Right lobe of liver (tissue), 6 donors: ENCODE measurements at places on chromosomes 3 and 15.

GRCh38 chr15:72991026-72991425 is 61.2 kb upstream of the NEO1 start:
- DNase-seq = no peak

GRCh38 chr15:48066456-48066855 is 54.3 kb upstream of the SLC24A5 start:
- DNase-seq = no peak

- no peak for DNase-seq
These were observed 19.7 kb downstream of the FAN1 start for GRCh38 chr15:30923429-30923828.

GRCh38 chr3:57729334-57730045 is 26.6 kb upstream of the SLMAP start:
- DNase-seq = no peak

DNA sequence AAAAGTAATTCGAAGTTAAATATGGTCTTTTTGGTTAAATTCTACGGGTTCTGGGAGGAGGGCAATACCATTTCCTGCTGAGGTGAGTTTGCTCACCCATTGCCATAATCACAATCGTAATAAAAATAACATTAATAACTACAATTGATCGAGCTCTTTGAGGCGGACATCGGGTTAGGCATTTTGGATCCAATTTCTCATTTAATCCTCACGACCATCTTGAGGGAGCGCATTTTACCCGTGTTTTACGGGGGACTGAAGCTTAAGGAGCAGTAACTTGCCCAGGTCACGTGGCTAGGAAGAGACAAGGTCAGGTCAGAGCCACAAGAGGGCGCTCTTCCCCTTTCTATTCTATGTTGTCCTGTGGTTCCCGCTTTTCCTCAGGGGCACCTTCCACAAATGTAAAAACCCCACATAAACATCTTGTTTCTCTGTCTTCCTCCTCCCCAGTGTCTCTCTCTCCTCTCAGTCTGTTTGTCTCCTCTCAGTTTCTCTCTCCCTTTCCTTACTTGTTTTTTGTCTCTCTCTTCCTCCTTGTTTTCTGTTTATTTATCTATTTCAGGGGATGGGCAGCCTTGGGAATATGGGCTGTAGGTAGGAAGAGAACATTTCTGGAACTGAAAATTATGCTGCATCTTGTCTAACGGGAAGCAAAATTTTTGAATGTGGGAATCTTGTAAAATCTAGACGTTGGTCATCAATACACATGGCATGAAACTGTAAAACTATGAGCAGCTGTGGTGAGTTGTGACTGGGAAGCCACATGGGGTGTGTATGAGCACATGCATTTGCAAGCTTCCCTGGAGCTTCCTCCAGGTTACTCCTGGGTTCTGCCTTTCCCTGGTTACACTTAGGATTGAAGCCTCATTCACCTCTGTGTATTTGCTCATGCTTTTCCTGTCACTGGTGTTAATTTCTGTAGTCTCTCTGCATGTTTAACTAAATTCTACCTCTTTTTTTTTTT is 71.0 kb downstream of the SQOR start:
- DNase-seq = peak; percentile 70

DNA sequence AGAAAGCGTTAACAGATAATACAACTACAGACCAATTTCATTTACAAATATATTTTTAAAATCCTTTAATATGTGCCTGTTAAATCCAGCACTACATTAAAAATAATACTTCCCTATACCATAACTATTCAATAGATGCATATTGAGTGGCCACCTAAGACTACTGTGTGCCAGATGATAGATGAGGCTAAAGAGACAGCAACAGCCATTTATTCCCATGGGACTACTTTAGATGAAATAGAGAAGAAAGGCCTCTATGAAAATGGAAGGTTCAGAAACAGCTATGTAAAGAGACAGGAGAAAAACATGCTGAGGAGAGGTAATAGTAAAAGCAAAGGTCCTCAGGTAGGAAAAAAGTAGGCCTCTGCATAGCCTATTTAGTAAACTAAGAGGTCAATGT is 358.1 kb downstream of the ULK4 start:
- DNase-seq = no peak

DNA sequence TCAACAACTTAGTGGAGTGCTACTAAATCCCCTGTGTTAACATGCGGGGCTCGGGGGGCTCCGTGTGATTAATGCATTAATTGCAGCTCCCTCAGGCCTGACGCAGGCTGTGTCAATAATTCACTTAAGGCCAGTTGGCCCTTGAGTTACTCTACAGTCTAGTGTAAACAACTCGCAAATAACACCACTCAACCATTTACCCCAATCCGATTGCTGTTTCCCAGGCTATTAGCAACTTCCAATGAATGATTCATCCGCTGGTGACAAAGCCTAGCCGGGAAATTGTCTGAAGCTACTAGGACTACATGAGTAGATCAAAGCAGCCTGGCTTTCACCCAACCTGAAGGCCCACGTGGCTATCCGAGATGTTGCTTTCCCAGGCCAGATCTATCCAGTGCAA is 121.3 kb upstream of the SOX14 start:
- no peak for DNase-seq

DNA sequence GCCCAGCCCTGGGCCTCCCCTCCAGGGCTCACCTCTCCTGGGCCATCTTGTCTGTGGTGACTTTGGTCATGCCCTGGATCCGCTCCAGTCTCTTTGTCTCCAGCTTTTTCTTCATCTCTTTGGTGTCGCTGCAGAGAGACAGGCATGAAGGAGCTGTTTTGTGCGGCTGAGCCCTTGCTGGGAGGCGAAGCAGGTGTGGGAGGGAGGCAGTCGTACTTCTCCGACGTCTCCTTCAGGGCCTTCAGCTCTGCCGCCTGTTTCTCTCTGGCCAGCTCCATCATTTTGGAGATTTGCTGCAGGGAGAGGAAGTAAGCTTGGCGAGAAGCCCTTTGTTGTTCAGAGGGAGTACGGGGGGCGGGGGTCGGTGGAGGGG is 7.7 kb upstream of the ANKRD63 start:
- DNase-seq = no peak

DNA sequence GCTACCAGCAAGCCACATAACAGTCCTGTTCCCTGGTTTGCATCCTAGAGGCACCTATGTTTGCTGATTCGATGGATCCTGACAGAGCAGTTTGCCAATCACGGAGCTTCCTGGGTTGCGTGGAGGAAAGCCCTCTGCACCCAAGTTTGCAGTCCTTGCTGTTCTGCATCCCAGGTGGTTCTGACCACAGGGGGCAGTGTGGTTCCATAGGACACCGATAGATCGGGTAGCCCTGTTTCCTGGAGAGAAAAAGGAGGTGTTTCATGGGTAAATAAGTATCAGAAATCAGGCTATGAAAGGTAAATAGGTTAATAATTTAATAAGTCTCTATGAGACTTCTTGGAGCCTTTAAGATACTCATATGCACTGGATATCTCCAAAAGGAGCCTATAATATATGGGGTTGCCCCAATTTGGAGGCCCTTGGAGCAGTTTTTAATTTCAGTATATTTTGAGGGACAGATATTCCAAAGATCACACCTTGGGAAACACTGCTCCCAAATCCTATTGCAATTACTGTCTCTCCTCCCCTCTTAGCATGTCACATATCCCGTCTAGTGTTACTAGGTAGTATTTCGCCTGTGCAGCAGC is 194.6 kb upstream of the TPM1 start:
- DNase-seq = peak; percentile 79

- peak; percentile 62 for DNase-seq
These were observed 160.5 kb downstream of the FGF12 start for GRCh38 chr3:192566706-192567290.

DNA sequence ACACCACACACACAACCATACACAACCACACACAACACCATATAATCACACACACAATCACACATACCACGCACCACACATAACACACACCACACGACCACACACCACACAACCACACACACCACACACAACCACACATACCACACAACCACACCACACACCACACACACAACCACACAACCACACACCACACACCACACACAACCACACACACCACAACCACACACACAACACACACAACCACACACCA is 24.2 kb downstream of the CPN2 start:
- no peak for DNase-seq

GRCh38 chr15:48630245-48630644 is 15.3 kb downstream of the FBN1 start:
- no peak for DNase-seq

DNA sequence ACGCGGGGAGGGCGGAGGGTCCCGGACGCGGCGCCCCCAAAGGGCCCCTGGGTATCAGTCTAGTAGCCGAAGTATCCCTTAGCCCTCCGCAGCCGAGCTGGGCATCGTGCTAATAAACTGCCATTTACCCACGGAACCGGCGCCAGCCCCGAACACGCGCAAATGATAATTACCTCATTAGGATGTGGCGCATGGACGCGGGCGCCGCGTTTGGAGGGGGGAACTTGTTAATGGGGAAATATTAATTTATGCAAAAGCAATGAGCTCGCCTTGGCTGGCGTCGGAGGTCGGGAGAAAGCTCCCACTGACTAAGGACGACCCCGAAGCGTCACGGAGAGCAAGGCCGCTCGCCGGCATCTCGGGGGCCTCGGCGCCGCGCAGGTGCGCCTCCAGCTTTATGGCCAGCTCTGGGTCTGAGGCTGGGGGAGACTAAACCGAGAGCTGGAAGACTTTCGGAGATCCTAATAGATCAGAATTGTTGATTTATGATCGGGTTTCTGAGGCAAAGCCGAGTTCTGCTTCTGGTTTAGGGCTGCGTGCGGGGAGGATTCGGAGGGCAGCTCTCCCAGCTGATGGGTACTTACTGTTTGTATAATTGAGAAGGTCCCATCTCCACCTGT is 474 bp upstream of the FEZF2 start:
- DNase-seq = no peak

DNA sequence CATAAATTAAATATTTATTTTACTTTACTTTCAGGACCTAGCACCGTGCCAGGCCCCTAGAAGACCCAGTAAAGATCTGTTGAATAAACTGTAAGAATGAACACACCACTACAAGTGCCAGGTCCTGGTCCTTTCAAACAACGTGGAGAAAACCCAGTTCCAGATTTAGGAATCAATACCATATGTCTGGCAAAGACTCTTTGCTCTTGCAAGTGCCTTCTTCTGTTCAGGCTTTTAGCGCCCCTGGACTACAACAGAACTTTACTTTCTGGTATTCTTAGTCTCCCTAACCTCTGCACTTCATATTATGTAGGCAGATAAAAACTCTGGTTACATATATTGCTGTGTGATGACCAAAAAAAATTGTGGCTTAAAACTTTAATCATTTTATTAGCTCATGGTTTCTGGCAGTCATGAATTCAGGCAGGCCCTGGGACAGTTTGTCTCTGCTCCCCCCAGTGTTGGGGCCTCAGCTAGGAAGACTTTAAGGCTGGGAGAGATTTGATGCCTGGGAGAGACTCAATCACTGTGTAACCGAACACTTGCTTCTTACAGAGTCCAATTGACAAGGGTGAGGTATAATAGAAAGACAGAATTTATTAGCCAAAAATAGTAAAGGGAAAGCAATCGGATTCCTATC is 2.9 kb upstream of the PSMA4 start:
- no peak for DNase-seq

DNA sequence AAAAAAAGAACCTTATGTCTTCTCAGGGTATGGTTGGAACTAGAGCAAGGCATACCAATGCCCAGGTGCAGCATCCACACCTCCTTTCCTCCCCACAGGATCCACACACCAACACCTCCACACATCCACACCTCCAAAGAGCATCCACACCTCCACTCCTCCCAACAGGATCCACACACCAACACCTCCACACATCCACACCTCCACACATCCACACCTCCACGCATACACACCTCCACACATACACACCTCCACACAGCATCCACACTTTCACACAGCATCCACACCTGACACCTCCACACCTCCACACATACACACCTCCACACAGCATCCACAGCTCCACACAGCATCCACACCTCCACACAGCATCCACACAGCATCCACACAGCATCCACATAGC is 5.3 kb downstream of the MESP1 start:
- DNase-seq = no peak

- no peak for DNase-seq
These were observed 3.7 kb downstream of the ZNF621 start for GRCh38 chr3:40528426-40528825.

DNA sequence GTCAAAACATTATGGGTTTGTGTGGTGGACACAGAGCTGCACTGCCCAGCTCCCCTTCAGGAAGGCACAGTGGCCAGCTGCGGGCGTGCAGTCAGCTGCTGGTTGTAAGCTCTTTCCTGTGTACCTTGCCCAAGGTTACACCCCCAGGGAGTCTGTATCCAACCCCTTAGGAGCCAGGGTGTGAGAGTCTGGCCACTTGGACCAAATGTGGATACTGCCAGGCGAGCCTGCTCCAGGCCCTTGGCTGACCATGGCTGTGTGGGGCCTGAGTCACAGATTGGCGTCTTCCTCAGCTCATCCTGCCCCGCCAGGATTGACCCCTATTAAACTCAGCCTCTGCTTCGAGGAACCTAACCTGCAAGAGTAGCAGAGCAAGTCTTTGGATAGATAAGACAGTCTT is 56.9 kb downstream of the ABHD5 start:
- DNase-seq = no peak

GRCh38 chr15:99371180-99372103 is 120.2 kb downstream of the LRRC28 start:
- no peak for DNase-seq

GRCh38 chr3:190301591-190301990 is 20.7 kb downstream of the CLDN1 start:
- no peak for DNase-seq

DNA sequence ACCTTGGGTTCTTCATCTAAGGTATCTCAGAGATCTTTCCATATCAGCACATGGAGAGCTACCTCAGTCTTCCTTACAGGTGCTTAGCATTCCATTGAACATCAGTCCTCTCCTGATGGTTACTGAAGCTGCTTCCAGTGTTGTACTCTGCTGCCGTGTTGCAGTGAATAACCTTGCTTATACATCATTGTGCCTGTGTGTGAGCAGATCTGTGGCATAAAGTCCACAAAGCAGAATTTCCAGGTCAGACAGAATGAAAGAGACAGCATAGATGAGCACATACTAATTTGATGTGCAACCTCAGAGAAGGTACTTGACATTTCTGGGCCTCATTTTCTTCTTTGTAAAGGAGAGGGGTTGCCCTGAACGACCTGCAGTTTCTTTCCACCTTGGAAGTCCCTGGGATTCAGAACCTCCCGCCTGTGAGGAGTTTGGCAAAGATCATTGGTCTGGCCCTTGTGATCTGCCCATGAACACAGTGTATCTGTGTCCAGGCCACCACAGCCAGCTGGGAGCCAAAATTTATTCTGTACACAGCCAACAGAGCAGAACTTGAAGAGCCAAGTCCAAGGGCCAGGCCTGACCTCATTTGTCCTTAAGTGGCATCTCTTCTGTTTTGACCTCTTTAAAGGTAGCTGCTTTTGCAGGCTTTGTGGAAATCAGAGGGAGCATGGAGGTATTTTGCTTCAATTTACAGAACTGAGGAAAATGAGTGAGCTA is 57.2 kb upstream of the SLC7A14 start:
- no peak for DNase-seq

DNA sequence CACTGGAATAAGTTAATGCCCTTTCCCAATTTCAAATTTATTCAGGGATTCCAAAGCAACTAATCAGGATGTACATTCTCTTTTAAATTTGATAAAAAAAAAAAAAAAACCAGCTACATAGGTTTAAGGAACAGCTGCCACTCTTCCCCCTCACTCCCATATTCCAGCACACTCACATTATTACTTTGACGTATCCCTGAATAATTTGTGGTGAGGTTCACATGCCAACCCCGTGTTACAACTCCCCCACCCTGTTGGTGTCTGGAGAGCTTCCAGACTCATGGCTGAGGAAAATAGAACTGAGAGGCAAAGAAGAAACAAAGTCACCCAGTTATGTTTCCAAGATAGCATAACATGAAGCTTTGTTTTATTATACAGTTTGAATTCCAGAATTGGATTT is 300.5 kb upstream of the MME start:
- no peak for DNase-seq
